Left lung (tissue), 14 donors: ENCODE measurements at places on chromosomes 12 and 14. TPM values are rescaled to one million over a fixed set of nuclear protein-coding genes. Genes with fewer than 3 reads are reported as not detected.

TIGAR gene
- total RNA-seq = 19.8 TPM

GRCh38 chr14:93712838-93713724 lies 75.2 kb downstream of the PRIMA1 start:
- H3K36me3 ChIP-seq = no peaks in the 10 kb centered on the region
- H3K27me3 ChIP-seq = peaks cover 32% of the 10 kb centered on the region
- DNase-seq = no peak
- H3K4me1 ChIP-seq = no peaks in the 10 kb centered on the region

DNA sequence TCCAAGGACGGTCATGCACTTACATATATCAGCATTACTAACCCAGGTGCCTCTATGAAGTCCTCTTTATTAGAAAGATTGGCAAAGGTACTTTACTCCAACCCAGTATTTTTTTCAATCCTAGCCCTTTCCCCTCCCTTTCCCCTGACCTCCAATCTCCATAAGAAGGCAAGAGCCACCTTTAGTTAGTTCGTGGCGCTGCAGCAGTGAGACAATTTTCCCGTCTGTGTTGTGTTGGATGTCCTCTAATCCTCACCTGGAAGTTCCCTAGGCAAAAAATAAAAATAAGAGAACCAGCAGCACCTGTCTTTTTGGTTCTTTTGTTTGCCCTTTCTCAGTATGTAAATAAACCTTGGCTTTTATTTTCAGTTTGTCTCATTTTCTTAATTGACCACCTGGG lies 439.6 kb upstream of the LRFN5 start:
- H3K27me3 ChIP-seq = no peaks in the 10 kb centered on the region
- H3K4me1 ChIP-seq = no peaks in the 10 kb centered on the region
- DNase-seq = no peak
- H3K27ac ChIP-seq = no peak overlapping the region
- H3K36me3 ChIP-seq = no peaks in the 10 kb centered on the region

UBE3B gene
- 42.5 TPM for total RNA-seq

SLC10A1 gene
- total RNA-seq = not detected

DNA sequence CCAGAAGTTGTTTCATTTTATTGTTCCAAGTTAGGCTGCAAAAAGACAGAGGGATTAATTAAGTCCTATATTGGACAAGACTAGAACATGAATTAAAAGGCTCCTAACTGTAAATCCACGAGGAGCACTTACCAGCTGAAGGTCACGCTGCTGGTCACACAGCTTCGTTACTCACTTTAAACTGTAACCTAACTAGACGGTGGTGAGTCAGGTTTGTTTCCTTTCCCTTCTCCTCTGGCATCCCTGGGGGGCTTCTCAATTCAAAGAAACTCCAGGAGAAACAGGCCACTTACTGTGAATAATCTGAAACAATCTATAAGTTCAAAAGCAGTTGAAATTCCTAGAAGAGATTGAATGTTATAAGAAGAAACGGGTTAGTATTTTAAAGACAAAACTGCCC lies 331.4 kb downstream of the BCAT1 start:
- no peak for DNase-seq
- H3K4me3 ChIP-seq = no peak overlapping the region
- no peaks in the 10 kb centered on the region for H3K4me1 ChIP-seq
- H3K27me3 ChIP-seq = no peaks in the 10 kb centered on the region
- H3K27ac ChIP-seq = no peak overlapping the region

DNA sequence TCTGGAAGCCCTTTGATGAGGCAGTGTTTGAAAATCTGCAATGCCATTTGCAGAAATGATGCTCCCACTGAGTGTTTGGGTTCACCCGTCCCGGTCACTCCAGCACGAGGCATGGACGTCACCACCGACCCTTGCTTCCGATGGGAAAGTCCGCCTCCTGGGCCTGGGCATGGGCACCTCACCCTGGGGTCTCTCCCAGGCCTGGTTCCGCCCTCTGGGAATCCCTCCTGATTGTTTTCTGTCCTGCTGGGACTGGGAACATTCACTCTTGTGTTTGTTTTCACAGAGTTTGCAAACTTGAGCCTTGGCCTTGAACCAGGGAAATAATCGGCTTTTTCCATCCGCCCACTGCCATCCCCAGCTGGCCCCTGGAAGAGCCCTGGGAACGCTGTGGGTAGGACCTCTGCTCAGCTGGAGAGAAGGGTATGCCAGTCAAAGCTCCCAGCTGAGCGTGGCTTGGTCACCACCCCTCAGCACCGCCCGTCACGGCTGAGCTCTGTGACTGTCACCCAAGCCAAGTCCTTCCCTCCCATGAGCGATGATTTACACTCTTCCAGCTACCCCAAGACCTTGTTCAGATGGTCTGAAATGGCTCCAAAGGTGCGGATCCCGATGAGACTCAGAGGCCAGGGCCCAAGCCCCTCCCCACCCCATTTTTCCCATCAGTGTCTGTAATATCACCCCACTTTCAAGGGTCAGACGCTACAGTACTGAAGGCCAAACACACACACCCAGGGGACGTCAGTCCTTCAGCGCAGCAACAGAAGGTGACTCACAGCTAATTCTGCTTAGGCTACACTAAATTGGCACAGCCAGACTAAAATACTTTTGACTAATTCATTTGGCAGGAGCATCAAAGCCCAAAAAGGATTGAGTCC lies 34.1 kb upstream of the FZD10 start:
- H3K27ac ChIP-seq = peak overlapping the region; percentile 6
- no peak overlapping the region for H3K4me3 ChIP-seq
- H3K27me3 ChIP-seq = peaks cover 18% of the 10 kb centered on the region
- DNase-seq = no peak
- H3K36me3 ChIP-seq = no peaks in the 10 kb centered on the region

NXPH4 gene
- total RNA-seq = 1.0 TPM

GRCh38 chr14:99094901-99095300 lies 177.1 kb downstream of the BCL11B start:
- no peak overlapping the region for H3K27ac ChIP-seq
- H3K4me1 ChIP-seq = no peaks in the 10 kb centered on the region
- no peak for DNase-seq
- no peaks in the 10 kb centered on the region for H3K27me3 ChIP-seq
